ENCODE measurements at places on chromosomes 1 and 21.

GRCh38 chr1:101757985-101758384, 238.7 kb downstream of the OLFM3 start:
- no peak for DNase-seq

- no peak for DNase-seq
Measured at GRCh38 chr1:47388891-47389238, 27.2 kb upstream of the FOXE3 start.

- no peak for DNase-seq
Measured at GRCh38 chr21:33198346-33199099, 31.2 kb upstream of the IFNAR2 start.

- DNase-seq: no peak
Measured at GRCh38 chr21:38424305-38425019, 73.8 kb downstream of the ERG start.

DNA sequence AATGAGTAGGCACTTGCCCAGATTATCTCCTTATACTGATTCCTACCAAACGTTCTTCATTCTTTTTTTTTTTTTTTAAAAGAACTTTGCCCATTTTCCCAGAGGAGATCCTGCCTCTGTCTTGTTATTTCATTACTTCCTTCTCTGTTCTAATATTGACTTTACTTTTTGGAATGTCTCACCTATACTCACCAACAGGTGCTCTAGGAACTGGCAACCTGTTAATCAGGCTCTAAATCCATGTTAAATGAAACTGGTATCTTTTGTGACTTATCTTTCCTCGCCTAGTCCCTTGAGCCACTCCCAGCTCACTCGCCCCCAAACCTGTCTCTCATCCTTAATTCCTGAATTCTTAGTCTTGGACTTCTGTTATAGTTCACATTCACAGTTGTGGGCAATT, 1.2 kb upstream of the CRCT1 start:
- DNase-seq: no peak

GRCh38 chr1:25186161-25187007, 45.9 kb downstream of the SYF2 start:
- no peak for DNase-seq

DNA sequence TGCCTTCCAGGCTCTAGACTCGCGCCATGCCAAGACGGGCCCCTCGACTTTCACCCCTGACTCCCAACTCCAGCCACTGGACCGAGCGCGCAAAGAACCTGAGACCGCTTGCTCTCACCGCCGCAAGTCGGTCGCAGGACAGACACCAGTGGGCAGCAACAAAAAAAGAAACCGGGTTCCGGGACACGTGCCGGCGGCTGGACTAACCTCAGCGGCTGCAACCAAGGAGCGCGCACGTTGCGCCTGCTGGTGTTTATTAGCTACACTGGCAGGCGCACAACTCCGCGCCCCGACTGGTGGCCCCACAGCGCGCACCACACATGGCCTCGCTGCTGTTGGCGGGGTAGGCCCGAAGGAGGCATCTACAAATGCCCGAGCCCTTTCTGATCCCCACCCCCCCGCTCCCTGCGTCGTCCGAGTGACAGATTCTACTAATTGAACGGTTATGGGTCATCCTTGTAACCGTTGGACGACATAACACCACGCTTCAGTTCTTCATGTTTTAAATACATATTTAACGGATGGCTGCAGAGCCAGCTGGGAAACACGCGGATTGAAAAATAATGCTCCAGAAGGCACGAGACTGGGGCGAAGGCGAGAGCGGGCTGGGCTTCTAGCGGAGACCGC, 2.0 kb upstream of the OLIG2 start:
- DNase-seq: no peak

GRCh38 chr1:78543941-78544643, 53.3 kb downstream of the PTGFR start:
- no peak for DNase-seq

GRCh38 chr1:203075236-203076030, 10.4 kb downstream of the MYOG start:
- DNase-seq: peak; percentile 56

DNA sequence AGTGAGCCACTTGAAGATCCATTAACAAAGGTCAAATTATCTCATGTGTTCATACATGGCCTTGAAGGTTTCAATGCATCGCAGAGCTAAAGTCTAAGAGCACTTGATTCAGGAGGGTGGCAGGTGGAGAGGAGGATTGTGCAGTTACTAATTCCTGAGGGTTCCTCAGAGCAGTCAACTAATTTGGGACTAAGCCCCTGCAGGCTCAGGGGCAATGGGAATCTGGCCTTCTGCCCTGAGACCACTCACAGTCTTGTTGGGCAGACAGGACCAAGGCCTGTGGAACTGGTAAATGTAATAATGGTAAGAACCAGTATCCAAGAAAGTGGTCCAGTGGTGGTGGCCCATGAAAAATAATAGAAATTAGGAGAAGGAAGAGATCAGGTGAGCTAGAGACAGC, 127.4 kb upstream of the HMGB4 start:
- no peak for DNase-seq

DNA sequence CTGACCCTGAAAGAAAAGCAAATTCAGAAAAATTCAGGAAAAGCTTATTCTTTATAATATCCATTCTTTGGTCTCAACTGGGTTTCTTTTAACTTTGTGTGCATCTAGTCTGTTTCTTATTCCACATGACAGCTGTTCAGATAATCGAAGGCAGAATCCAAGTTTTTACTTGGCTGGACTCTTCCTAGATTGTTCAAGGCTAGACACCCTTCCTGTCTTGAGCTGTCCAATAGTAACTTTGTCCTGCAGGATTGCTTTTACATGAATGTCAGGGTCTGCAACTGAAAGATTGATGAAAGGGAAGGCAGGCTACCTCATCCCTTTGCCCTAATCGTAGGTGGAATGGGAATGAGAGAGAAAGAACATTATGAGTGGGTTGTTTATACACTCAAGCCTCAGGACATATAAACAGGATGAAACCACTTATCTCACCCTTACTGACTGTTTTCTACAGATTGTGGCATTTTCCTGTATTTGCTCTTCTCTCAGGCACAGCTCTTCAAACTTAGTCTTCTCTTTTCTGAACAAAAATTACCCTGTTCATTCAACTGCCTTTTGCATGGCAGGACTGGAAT, 76.9 kb downstream of the LEPR start:
- DNase-seq: no peak

GRCh38 chr1:231950331-231951128, 323.9 kb downstream of the DISC1 start:
- no peak for DNase-seq

DNA sequence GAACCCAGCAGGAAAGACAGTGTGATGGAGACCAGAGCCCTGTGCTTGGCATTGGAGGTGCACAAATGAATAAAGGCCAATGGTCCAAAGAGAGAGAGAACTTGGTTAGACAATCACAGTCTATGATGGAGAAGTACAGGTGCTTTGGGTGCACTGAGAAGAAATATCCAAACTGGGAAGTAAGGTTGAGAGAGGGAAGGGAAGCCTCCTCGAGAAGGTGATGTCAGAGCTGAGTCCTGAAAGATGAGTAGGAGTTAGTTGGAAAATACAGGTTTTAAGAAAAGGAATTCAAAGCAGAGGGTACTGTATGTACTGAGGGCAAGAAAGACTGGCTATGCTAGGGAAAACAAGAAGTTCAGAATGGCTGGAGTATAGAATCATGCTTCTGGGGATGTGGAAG, 94.1 kb upstream of the CD53 start:
- no peak for DNase-seq

- no peak for DNase-seq
Measured at GRCh38 chr1:7462617-7463016, 308.5 kb upstream of the VAMP3 start.

- DNase-seq: no peak
Measured at GRCh38 chr1:189205863-189206262, 1271.8 kb downstream of the BRINP3 start.

GRCh38 chr1:246306415-246307037, 200.6 kb downstream of the SMYD3 start:
- DNase-seq: no peak

GRCh38 chr1:235483090-235483489, 21.2 kb downstream of the B3GALNT2 start:
- DNase-seq: no peak

DNA sequence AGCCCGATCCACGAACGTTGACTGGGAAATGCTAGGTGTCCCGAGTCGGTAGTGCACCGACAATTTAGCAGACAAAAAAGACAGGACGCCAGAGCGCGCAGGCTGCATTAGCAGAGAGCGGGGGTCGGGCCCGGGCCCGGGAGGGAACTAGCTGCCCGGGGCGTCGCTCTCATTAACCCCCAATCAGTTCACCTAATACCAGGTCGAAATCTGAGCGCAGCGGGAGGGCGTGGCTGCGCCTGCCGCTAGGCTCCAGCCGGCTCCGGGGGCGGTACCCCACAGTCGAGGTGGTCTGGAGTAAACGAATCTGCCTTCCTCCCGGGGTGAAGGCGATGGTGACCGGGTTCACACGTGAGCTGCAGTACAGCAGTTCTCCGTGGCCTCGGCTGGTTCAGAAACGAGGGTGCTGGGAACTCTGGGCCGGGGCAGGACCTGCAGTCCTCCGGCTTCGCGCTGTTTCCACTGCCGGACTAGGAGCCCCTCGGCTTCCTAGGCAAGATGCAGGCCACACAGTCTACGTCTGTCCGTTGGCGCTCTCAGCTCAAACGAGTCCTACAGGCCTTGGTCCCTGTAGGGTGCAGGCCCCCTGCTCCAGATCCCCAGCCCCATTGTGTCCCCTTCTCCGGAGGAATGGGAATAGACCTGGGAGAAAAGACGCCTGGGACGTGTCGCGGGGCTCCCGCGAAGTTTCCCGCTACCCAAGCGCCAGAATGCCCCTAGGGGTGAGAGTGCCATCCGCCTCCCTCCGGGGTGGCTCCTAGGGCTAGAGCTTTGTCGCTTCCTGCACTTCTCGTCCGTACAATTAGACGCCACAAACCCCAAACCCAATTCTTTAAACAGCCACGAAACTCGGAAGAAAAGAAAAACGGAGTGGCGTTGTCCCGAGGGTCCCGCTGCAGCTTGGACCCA, 2.0 kb downstream of the GFI1 start:
- peak; percentile 70 for DNase-seq

DNA sequence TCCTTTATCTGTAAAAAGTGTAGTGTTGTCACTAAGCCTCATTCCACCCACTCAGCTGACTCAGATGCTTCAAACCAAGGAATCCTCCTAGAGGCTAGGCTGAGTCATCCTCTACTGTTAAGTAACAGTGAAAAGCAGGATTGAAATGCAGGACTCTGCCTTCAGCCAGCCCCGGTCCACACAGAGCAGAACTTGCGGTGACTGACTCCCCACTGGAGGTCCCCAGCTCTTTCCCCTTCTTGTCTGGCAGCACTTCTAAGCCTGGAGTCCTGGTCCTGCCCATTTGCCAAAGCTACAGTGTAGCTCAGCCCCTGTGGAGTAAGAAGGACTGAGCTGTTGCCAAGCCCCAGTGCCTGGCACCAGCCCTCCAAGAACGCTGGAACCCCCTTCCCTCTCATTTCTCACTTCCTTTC, 1.7 kb downstream of the RAB7B start:
- no peak for DNase-seq

DNA sequence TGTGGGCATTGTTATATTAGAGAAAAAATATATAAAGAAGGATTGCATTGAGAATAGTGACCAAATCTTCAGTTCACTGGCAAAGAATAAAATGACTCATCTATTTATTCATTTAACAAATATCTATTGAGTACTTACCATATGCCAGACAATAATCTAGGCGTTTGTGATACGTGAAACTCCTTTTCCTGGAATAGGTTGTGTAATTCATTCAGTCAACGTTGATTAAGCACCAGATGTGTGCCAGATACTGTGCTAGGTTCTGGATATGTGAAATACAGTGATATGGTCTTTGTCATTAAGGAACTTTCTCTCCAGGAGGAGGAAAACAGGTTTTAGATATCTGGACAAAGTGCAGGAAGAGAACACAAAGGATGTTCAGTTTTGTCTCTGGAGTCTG, 344.5 kb downstream of the RWDD3 start:
- DNase-seq: no peak

DNA sequence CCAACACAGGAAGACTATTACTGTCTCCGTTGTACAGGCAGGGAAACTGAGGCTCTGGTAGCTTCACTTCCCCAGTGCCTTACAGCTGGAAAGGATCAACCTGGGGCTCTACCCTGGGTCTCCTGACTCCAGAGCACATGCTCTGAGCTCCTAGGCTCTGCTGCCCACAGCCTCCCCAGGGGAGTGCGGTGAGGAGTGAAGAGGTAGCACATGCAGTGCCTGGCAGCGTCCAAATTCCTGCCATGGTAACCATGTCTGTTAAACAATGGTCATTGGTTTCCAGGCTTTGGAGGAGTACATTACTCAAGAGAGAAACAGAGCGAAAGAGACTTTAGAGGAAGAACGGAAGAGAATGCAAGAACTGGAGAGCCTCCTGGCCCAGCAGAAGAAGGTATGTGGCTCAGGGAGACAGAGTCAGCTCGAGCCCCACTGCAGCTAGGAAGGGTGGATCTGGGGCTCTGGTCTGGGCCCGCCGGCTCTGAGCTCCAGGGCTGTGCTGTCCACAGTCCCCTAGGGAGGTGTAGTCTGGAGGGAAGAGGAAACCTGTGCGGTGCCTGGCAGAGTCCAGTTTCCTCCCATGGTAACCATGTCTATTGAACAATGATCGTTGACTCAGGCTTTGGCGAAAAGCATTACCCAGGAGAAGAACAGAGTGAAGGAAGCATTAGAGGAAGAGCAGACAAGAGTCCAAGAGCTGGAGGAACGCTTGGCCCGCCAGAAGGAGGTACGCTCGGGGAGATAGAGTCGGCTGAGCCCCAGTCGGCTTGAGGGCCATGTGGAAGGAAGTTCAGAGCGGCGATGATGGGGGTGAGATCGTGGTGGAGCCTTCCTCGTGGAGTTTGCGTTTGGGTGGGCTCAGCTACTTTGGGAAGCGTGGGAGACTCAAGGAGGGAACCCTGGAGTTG, 64.6 kb upstream of the EFHD2 start:
- no peak for DNase-seq
